A172 (cell line): ENCODE measurements at places on chromosomes 6 and 20.

DNA sequence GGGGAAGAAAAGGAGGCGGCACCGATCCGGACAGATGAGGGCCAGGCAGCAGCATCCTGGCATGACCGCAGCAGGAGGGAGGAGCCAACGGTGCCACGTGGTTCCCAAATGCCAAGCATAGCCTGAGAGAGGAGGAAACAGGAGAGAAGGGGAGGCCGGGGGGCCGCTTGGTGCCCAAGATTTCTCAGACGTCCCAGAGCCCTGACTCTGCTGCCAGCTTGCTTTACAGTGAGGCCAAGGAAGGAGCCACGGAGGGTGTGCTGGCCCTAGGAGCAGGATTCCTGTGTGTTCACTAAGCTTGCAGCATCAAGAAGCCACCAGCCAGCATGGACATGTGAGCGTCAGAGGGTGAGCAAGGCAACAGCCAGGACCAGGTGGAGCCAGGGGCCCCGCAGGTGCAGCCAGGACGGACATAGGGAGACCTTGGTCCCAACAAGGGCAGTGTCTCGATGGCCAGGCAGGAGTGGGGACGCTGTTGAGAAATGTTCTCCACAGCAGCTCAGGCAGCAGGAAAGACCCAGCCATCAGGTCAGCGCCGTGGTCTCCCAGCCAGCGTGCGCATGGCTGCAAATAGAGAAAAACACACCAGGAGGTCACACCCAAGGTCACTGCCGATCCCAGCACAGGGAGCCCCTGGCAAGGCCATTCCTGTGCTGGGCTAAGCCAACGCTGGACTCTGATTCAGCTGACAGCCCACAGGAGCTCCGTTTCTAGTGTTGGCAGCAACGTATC is 143.7 kb downstream of the DLL1 start:
- no peak for DNase-seq

GRCh38 chr6:163962627-163963117 is 548.2 kb downstream of the QKI start:
- no peak for DNase-seq

GRCh38 chr20:20719411-20719810 is 7.0 kb upstream of the RALGAPA2 start:
- no peak for DNase-seq

DNA sequence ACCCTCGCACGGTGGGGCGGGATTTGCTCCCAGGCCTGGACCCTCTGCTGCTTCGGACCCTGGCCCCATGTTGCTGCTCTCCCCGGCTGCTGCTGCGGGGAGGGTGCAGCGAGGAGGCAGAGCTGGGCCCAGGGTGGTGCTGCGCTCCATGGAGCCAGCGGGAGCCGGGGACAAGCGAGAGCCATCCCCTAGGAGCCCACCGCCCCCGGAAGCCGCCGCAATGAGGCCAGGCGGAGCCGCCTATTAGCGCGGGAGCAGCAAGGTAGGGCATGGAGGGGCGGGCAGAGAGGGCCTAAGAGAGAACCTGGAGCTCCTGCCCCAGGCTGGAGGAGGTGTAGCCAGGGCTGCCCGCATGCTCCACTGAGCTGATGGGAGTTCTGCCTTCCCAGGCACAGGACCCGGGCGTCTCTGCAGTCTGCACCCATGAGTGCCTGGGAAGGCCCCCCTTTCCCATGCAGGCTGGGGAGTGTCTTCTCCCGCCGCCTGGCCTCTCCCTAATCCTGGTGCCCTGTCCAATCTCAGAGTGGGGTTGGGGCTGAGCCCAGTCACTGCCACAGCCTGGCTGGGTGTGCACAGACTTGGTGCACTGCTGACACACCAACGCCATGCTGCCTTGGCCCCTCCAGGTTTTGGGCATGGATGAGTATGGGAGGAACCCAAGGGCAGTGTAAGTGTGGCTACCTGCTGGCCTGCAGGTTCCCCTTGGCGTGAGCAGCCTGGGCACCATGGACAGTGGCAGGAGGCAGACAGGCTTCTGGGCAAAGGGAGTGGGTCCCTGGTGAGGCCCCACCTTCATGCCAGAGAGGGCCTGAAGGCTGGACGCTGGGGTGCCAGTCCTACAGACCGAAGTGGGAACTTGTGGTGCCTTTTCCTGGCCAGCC is 360.6 kb upstream of the MAP3K7 start:
- no peak for DNase-seq

- peak; percentile 6 for DNase-seq
Observed at GRCh38 chr6:84688141-84688873, 76.1 kb downstream of the TBX18 start.

- no peak for DNase-seq
Observed at GRCh38 chr6:151609146-151609902, 115.5 kb downstream of the CCDC170 start.

GRCh38 chr20:43670423-43670822 is 3.5 kb downstream of the MYBL2 start:
- DNase-seq, result no peak
